ENCODE measurements at places on chromosomes 5 and 9.
A peak's percentile ranks its signal among the peaks of the same experiment; 100 is the strongest.

GRCh38 chr5:145938776-145939539 is 2.6 kb downstream of the SH3RF2 start:
- DNase-seq: no peak

GRCh38 chr9:89880161-89880560 is 275.3 kb downstream of the GADD45G start:
- no peak for DNase-seq

DNA sequence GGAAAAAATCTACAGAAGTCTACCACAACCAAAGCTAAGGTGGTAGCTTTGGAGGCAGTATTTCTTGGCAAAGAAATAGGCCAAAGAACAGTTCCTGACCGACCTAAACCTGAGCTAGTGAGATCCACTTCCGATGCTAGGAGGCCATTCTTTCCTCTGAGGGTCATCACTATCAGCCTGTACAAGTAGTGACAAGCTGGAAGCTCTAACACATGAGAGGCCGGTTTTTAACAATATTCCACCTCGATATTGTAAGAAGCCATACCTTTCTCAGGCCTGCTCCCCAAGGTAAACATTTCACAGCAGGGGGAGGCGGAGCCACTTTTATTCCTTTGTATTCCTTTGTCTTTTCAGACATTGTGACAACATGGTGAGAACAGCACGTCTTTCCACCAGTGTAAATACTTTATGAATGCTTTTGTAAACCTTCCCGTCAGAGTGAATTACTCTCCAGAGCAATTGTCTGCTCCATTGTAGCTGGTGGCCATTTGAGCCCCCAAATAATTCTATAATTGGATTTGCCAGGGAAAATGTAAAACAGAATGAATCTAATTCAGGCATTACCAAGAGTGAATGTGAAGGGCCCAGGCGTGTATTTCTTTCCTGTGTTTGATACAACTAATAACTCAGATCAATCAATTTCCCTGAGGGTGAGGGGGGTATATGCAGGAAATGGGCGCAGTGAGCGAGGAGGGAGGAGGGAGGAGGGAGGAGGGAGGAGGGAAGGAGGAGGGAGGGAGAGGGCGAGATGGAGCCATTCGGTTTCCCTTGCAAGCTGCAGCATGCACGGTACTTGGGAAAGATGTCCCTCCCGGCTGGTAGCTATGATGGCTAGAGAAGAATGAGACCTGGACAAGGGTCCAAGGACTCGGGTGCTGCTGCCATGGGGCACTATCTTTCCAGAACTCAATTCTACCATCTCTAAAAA is 166.6 kb downstream of the CDK5RAP2 start:
- DNase-seq: no peak

DNA sequence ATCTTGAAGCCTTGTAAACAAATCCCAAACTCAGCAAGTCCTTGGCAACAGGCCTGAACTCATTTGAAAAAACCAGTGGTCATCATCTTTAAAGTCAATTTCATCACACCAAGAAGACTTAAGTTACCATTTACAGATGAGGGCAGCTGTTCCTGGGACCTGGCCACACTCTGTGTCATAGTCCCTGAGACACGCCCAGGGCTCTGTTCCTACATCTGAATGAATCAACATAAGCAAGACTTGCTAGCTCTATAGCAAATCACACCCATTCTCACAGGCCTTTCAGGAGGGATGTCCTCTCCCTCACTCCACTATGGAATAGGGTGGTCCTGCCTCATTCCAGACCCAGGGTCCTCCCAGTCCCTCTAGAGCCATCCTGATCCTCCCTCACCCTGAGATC is 142.8 kb downstream of the NSG2 start:
- DNase-seq: no peak

DNA sequence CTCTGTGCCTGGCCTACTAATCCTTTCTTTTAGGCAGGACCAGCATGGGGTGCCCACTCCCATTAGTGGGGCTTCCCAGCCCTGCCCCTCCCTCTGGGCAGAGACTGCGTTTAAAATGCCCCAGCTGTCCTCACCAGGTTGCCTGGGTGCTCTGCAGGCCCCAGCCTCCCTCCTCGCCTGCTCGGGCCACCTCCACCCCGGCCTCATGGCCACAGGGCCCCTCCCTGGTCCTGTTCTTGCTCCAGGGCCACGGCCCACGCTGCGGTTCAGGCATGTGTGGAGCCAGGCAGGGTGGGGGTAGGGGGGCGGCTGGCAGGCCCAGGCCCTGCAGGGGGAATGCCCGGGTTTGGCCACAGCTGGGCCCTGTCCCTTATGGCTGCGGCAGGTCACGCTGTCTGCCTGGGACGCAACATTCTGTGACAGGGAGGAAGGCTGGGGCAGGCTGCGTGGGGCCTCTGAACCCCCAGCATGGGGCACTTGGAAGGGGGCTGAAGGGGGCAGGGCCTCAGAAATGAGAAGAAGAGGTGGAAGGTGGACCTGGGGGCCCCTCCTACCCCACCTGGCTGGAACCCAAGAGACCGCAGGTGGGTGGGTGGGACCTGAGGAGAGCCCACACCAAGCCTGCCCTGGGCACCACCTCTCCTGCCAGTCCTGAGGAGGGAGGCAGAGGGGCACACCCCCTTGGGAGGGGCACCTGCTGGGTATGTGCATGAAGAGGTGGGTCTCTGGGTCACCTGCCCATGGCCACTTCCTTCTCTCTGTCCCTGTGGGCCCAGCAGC is at the start of gene LCN12:
Gene LCN12, plus strand, starts transcription at position 733 of the 780 bp plus-strand sequence. CDS start 55 bp downstream, outside the sequence.
- DNase-seq: peak; percentile 47

DNA sequence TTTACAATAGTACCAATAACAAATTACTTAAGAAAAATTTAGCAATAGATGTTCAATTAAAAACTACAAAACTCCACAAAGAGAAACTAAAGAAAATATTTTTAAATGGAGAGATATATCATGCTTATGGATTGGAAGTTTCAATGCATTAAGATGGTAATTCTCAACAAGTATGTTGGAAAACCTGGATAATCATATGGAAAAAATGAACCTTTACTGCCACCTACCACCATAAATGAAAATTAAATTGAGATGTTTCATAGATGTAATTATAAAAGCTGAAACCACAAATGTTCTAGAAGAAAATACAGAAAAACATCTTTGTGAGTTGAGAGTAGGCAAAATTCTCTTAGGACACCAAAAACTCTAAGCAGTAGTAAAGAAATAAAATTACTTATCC is 121.7 kb downstream of the ANKRD18B start:
- no peak for DNase-seq

GRCh38 chr9:137465720-137466388 is 6.7 kb upstream of the NSMF start:
- peak; percentile 25 for DNase-seq

Data from lower lobe of right lung (tissue), 2 donors.